A549 treated with RU486 at 1 μM for 4 hours (cell line): ENCODE measurements at places on chromosomes 6 and 20. TPM values are rescaled to one million over a fixed set of nuclear protein-coding genes. Genes with fewer than 3 reads are reported as not detected.

ZBTB9 gene
- 10.3 to 12.6 TPM (median 12.2 TPM) in 5 replicates for total RNA-seq

FOXQ1 gene
- 3.5 to 7.5 TPM (median 6.7 TPM) in 5 replicates for total RNA-seq

MYLK4 gene
- total RNA-seq, result 0.07 to 0.16 TPM (median 0.13 TPM) in 5 replicates

RAET1E gene
- total RNA-seq, result 2.0 to 3.2 TPM (median 3.0 TPM) in 5 replicates
